ENCODE measurements at places on chromosomes 5 and 9.

- DNase-seq = peak; percentile 31
Measured at GRCh38 chr9:131289301-131290035, at the start of gene PLPP7. TSS of gene PLPP7 (plus strand) at chr9:131289723. CDS start at chr9:131289998, 275 bp downstream.

DNA sequence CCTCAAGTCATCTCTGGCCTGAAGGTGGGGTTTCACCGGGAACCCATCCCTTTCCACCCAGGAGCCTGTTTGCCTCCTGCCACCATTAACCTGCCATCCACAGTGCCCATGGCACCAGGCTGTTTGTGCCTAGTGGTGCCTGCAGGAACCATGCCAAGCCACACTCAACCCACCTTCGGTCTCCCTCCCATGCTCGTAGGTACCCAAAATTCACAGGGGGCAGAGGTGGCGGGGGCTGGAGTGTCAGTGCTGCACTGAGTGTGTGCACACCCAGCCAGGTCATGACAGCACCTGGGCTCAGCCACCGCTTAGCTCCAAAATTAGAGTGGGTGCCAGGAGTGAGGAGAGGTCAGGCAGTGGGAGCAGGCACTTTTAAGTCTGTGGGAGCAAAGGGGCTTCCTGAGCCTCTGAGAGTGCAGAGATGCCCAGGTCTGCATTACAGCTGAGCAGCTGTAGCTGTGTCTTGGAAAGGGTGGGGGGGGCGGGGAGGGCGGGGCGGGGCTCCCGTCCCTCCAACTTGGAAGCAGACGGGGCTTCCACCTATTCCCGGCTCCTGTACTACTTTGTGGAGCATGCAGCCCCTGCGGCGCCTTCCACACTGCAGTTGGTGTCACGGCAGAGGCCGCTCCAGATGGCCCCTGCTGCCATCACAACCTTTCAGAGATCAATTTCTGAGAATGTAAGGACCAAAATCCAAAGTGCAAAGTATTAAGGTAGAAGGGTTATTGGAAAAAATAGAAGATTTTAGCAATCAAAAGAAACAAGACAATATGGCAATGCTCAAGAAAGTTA lies 2396.8 kb upstream of the C9orf72 start:
- DNase-seq = no peak

DNA sequence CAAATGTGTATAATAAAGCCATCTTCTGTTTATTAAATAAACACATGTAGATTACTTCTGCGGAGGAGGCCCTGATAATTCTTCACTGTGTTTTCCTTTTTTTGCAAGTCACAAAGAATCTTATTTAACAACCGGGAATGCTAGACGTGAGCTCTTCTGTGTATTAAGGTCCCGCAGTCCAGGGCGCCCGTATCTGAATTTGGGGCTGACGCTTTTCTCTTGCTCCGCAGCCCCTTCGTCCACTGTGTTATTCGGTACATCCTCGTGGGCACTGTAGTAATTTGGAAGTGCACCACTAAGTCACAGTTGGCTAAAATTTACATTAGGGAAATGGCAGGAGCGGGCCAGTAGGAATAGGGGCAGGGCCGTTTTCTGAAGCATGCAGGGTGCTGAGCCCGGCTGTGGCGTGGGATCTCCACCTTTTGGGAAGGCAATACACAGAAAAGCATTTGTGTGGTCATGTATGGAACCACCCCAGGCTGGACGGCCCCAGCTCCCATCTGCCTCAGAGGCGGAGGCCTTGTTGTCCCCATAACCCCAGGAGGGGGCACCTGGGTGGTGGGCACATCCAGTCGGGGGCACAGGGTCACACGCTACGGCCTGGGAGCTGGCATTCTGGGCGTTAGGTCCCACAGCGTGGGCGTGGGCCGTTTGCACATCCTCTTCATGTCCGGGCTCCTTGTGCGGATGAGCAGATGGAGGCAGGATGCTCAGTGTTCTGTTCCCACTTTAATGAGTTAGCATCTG lies 258.7 kb upstream of the IRX4 start:
- DNase-seq = no peak

DNA sequence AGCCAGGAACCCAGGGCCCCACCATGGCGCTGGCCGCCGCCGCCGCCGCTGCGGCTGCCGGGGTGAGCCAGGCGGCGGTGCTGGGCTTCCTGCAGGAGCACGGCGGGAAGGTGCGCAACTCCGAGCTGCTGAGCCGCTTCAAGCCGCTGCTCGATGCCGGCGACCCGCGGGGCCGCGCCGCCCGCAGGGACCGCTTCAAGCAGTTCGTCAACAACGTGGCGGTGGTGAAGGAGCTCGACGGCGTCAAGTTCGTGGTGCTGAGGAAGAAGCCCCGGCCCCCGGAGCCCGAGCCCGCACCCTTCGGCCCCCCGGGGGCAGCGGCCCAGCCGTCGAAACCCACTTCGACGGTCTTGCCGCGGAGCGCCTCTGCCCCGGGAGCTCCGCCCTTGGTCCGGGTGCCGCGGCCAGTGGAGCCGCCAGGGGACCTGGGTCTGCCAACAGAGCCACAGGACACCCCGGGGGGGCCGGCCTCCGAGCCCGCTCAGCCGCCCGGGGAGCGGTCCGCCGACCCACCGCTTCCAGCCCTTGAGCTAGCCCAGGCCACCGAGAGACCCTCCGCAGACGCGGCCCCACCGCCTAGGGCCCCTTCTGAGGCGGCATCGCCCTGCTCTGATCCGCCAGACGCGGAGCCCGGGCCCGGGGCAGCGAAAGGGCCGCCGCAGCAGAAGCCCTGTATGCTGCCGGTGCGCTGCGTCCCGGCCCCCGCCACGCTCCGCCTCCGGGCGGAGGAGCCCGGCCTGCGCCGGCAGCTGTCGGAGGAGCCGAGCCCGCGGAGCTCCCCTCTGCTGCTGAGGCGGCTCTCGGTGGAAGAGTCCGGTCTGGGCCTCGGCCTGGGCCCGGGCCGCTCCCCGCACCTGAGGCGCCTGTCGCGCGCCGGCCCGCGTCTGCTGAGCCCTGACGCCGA lies 749 bp downstream of the SOWAHA start:
- no peak for DNase-seq

GRCh38 chr5:139723986-139724587 lies 71.5 kb upstream of the PSD2 start:
- no peak for DNase-seq

- no peak for DNase-seq
Measured at GRCh38 chr5:125926172-125926571, 497.0 kb upstream of the GRAMD2B start.

- no peak for DNase-seq
Measured at GRCh38 chr9:26786564-26786963, 106.0 kb downstream of the CAAP1 start.

GRCh38 chr9:76528642-76529190 lies 69.7 kb downstream of the GCNT1 start:
- DNase-seq = no peak

GRCh38 chr5:33631786-33632185 lies 191.0 kb downstream of the TARS1 start:
- DNase-seq = no peak

- DNase-seq = peak; percentile 9
Measured at GRCh38 chr9:130039528-130040147, 3.4 kb downstream of the FNBP1 start.

DNA sequence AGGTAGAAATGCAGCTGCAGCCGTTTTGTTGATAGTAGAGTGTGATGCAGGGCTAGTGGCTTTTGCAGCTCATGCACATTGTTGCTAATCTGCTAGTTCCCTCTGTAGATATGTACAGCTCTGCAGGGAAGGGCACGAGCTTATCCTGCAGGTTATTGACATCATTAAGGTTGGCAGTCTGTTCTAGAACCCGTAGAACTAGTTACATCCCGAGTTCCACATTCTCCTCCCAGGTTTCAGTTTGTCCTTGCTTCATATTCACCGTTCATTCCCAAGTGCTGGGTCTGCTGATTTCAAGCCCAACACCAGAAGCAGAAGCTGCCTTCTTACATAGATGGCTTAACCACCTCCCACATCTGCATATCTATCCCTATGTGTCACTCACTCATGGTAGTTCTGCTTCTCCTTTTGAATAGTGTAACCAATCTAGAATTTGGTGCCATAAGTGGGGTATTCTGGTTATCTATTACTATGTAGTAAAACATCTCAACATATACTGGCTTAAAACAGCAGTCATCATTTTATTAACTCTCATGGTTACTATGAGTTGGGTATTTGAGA lies 38.1 kb downstream of the CRHBP start:
- no peak for DNase-seq

DNA sequence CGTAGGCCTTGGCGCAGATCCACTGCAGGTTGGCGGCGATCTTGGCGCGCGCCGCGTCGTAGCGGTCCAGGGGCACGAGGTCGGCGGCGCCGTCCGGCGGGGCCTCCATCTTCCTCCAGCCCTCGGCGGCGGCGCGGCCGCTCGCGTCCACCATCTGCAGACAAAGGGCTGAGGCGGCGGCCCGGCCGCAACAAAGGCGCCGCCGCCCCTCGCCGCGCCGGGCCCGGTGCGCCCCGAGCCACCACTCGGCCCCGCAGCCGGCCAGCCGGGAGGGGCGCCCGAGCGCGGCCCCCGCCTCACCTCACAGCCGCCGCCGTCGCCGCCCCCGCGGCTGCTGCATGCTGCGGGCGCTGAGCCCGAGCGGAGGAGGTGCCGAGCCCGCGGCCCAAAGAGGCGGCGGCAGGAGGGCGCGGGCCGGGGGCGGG lies 328 bp downstream of the CAMSAP1 start:
- no peak for DNase-seq

DNA sequence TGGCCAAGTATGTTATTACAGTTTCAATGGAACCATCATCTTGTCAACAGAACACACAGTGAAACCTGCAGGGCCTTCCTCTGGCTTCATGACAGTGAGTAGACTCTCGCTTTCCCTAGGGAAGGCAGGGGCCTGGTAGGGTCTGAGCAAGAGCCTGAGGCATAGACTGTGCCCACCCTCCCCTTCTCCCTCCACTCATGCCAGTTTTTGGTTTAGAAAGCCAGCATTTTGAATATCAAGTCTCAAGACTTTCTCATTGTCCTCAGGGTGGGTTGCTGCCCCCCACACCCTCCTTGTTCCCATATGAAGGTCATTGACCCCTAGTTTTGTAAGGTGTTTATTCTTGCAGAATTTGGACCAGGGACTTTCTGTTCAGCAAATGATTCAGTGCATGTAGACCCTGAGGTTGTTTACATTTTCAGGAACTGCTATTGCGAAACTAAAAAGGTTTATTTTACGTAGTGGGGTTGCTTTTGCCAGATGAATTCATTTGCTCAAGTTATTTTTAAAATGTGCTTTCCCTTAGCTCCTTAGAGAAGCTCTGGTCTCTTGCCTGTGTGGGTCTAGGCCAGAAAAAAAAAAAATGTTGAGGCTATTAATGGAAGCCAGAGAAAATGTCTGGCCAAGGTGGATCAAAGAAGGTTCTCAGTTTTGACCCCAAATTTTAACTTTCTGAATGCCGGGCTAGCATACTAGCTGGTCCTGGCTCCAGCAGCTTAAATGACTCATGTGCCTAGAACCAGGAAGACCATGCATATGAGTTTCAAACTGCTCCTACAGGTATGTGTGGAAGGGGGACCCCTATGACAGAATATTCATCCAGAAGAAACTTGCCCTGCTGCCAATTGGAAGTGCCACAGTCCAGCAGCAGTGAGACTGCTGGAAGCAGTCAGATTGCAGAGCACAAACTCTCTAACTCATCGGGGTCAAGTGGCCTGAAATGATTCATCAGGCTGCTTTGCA lies 10.1 kb upstream of the MOB3B start:
- DNase-seq = no peak

GRCh38 chr5:41418220-41419031 lies 92.0 kb downstream of the PLCXD3 start:
- no peak for DNase-seq

DNA sequence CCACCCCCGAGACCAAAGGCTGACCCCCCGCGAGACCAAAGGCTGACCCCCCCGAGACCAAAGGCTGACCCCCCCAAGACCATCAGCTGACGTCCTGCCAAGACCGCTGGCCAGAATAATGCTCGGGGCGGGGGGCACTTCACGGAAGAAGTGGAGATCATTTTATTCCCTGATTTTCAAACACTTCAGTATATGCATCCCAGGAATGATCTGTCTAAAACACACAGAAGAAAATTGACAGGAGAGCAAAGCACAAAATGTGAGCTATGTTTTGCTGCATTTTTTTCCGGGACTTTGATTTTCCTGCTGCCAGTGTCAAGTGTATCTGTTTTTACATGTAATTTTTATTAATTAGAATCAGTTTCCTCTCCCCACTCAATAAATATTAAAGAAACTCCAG lies 67.1 kb downstream of the ADAMTS2 start:
- DNase-seq = no peak
